ENCODE measurements at places on chromosomes 11 and 22.

DNA sequence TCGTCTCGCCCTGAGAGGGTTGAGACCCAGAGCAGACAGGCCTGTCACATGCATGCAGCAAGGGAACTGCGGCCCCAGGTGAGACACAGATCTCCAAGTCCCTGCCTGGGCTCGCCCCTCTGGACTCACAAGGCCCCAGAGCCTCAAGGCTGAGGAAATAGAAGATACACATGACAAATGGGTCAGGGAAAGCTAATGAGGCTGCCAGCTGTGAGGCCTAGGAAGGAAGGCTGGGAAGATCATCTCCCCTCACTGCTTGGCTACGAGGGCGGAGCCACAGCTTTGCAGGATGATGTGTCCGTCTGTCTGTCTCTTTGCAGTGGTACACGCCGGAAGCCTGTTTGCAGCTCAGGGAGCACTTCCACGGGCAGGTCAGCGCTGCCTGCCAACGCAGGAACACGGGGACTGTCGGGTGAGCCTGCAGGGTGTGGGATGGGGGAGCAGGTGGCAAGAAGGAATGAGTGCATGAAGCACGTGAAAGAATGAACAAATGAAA lies 4.5 kb downstream of the RAB36 start:
- DNase-seq: no peak

- DNase-seq: no peak
These were observed 1496.5 kb downstream of the FAM181B start for GRCh38 chr11:81237139-81237538.

GRCh38 chr11:33682019-33682418 lies 18.6 kb downstream of the C11orf91 start:
- no peak for DNase-seq

- peak; percentile 57 for DNase-seq
These were observed at the start of gene KLHL22 for GRCh38 chr22:20494978-20495860. Gene KLHL22 (minus strand): TSS chr22:20495795. CDS start chr22:20489211, 6,584 bp downstream.

DNA sequence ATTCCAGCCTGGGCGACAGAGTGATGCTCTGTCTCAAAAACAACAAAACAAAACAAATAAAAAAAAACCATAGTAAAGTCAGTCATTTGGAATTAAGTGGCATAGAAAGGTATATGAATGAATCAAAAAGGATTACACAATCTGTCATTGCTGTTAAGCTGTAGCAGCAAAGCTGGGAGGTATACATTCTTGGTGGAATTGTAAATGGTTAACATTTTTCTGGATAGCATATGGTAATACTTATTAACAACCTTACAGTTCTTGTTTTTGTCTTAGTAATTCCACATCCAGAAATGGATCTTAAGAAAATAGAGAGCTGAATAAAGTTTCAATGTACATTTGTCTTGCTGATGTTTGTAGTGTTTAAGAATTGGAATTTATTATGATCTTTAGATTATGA lies 30.0 kb downstream of the DDX10 start:
- no peak for DNase-seq

- DNase-seq: no peak
These were observed 65.6 kb downstream of the SCN3B start for GRCh38 chr11:123588864-123589262.

GRCh38 chr11:79102840-79103239 lies 338.0 kb downstream of the TENM4 start:
- no peak for DNase-seq

GRCh38 chr11:75514596-75514995 lies 11.1 kb downstream of the GDPD5 start:
- DNase-seq: no peak

GRCh38 chr11:66687831-66688281 lies 10.2 kb upstream of the RBM4B start:
- no peak for DNase-seq

GRCh38 chr11:31922450-31922849 lies 111.3 kb upstream of the PAX6 start:
- no peak for DNase-seq

DNA sequence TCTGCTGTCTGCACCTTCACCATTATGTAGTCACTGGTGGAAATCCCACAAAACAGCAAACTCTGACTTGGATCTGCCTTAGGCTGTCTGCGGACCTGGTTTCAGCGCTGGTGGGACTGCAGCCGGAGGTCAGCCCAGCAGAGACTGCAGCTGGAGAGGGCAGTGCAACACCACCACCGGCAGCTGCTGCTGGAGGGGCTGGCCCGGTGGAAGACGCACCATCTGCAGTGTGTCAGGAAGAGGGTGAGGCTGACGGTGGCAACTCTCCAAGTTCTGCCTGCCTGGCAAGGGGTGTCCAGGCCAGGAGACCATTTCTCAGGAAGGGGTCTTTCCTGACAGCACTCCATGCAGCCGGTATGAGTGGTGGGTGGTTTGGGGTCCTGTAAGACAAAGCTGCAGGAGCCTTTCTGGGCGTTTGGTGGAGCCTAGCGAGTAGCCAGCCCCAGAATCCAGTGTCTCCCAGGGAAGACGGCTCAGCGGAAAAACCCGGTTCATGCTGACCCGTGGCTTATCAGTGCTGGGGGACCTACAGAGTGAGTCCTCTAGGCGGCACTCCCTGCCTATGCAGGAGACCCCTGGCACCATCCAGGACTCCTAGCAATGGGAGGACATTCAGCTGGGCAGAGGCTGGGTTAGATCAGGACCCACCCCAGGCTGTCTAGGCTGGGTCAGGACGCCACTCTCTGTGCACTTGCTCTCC lies 50.8 kb downstream of the PISD start:
- no peak for DNase-seq

- DNase-seq: no peak
These were observed 24.2 kb downstream of the MRE11 start for GRCh38 chr11:94469416-94469815.

DNA sequence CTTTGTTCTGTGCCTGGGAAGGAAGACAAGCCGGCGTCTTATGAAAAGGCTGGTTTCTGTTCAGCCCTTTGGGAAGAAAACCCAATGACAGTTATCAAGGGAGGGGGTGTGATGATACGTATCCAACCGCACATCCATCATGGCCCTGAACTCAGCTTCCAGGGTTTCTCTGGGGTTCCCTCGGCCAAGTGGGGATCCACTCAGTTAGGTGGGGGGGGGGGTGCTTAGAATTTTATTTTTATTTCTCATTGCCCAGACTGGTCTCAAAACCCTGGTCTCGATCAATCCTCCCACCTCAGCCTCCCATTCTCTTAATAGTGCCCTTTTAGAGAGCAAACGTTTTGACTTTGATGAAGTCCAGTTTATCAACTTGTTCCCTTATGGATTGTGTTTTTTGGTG lies 25.7 kb downstream of the KCNQ1 start:
- DNase-seq: no peak

GRCh38 chr22:42366806-42367581 lies 65.2 kb downstream of the NFAM1 start:
- no peak for DNase-seq

GRCh38 chr11:119468511-119468910 lies 45.5 kb upstream of the THY1 start:
- no peak for DNase-seq

- peak; percentile 50 for DNase-seq
These were observed 22.3 kb downstream of the KCNQ1 start for GRCh38 chr11:2466869-2467694.

DNA sequence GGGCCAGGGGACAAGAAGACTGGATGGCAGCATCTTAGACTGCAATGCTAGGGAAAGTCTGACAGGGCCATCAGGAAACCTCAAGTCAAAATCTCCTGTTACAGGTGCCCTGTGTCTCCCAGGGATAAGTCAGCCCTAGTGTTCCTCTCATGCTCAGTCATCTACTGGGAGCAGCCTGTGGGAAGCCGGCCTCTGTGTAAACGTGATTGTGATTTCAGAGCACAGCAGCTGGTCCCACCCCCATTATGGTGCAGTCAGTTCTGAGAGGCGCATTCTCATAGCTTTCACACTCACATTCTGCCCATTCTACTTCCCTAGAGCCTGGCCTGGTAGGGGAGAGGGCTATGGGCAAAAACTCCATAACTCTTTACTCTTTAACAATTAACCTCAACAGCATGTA lies 7.2 kb upstream of the SLN start:
- DNase-seq: no peak

- no peak for DNase-seq
These were observed 39.3 kb downstream of the CD44 start for GRCh38 chr11:35178067-35178805.

DNA sequence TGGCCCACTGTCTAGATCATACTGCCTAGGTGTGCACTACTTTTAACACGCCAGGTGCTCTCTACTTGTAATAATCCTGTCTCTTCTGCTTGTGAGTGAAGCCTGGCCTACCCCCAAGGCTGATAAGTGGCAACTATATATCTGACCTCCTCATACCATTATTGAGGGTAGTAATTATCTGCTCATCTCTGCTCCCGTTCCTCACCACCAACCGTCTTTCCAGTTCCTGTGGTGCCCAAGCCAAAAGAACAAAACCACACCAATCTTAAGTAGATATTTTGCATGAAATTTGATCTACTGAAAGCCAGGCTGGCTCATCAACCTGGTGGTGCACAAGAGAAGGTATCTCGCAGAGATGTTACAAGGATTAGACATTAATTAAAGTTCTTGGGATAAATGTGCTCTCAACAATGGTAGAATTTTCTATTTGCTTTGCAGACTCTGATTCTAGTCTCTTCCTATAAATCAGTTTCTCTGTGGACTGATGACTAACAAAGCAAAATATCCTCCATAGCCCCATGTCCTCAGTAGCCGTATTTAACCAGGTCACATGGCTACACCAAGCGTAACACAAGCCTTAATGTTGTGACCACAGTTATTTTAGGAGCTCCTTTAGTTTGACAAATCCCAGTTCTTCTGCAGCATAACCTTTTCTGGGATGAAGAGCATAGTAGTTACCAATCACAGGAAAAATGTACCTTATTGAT lies 267.2 kb downstream of the NTM start:
- no peak for DNase-seq

DNA sequence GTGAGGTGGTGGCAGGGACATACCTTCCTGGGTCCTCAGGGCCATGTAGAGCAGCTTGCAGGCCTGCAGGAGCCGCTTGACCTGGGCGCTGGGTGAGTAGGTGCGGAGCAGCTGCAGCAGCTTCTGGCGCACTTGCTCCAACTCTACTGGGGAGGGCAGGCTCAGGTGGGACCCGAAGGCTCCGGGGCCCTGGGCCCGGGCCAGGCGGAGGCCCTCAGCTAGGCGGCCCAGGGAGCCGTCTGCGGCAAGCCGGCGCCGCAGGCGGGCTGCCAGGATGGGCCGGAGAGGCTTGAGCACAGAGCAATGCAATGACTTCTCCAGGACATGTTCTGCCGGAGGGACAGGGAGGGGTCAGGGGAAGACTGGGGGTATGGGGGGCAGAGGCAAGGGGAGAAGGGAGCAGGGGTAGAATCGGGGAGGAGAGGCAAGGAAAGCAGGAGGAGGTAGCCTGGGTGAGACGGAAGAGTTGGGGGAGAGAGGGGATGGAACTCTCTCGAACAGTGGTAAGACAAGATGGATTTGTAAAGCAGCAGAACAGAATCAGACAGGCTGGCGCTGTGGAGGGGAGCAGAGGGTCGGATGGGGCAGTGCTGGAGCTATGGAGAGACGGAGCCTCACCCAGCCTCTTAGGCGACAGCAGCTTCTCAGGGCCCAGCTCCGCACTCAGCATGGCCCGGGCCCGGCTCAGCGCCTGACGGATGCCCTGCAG lies 2.2 kb downstream of the RIN1 start:
- DNase-seq: no peak

- DNase-seq: no peak
These were observed 248.6 kb downstream of the TMEM135 start for GRCh38 chr11:87286338-87286737.

DNA sequence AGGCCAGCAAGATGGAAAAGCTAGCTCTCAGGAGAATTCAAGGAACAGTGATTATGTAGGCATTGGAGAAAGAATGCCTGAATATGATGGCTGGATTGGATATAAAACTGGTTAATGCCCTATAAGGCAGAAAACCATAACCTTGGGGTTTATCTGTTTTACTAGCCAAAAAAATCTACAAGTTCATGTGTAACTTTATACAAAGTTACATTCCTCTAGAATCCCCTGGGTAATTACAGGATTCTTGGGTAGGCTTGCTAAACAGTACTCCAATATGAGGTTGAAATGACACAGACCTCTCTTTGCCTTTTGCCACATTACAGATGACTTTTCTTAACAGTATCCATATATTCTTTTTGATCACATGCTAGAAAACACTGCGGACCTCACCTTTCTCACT lies 26.0 kb downstream of the TSPAN18 start:
- DNase-seq: no peak

DNA sequence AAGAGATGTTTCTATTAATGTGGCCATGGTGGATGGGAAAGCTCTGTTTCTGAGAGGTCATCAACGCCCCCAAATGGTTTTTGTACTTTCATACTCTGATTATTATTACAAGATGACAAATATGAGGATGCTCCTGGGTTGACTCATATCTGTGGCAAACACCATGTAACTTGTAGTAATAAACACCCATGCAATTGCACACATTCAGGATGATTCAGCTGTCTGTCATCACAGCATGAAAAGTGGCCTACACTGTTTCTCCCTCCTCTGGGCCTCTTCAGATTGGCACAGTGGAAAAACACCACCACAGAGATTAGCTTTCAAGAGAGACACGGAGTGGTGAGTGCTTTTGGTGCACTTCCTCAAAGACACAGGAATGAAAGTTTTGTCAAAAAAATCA lies 85.4 kb downstream of the MTNR1B start:
- DNase-seq: peak; percentile 29
